ENCODE measurements at places on chromosomes 12 and 14.
A peak's percentile ranks its signal among the peaks of the same experiment; 100 is the strongest.

GRCh38 chr14:89578156-89578555 lies 161.1 kb upstream of the FOXN3 start:
- no peak for DNase-seq

DNA sequence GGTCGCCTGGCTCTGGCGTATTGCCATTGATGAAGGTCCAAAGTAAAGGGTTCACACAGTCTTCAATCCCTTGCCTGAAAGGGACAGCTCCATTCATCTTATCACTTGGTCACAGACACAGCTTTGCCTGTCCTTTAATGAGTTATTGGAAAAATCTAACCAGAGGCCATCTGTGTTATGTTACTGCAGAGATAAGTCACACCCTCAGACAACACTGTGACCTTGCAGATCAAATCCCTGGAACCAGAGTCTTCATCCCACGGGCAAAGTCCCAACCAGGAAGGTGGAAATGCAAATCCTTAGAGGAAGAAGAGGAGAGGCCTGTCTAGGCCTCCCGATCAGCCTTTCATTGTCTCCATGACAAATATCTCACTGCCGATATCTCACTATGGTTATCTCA lies 68.3 kb upstream of the SCN8A start:
- no peak for DNase-seq

- DNase-seq = peak; percentile 20
These were observed 10.5 kb downstream of the ARHGEF25 start for GRCh38 chr12:57621497-57622292.

DNA sequence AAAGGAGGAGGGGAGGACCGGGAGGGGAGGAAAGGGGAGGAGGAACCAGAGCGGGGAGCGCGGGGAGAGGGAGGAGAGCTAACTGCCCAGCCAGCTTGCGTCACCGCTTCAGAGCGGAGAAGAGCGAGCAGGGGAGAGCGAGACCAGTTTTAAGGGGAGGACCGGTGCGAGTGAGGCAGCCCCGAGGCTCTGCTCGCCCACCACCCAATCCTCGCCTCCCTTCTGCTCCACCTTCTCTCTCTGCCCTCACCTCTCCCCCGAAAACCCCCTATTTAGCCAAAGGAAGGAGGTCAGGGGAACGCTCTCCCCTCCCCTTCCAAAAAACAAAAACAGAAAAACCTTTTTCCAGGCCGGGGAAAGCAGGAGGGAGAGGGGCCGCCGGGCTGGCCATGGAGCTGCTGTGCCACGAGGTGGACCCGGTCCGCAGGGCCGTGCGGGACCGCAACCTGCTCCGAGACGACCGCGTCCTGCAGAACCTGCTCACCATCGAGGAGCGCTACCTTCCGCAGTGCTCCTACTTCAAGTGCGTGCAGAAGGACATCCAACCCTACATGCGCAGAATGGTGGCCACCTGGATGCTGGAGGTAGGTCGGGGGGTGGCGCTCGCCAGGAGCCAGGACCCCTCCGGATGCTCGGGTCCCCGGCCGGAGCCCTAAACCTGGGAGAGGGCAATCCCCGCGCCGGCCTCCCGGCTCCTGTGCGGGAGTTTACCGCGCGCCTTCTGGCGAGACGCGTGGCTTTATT lies at the start of gene CCND2:
Gene CCND2 (plus strand): TSS at position 111 of the 744 bp plus-strand sequence. CDS start 279 bp downstream, at position 390.
- no peak for DNase-seq

DNA sequence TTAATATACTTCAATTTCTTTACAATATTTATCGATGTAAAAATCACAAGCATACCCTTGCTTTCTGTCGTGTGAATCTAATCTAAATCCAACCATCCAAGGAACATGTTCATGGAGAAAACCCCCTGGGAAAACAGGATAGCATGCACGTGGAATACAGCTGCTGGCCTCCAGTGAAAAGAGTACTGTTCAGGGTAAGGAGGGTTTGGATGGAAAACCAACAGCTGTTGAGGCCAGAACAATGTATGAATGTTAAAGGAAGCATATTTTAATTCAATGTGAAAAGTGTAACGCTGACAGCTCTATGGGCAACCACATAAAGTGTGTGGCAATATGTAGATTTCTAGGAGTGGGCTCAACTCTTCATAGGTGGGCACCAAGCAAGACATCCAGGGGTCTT lies 344.0 kb downstream of the TMEM132D start:
- DNase-seq = no peak

DNA sequence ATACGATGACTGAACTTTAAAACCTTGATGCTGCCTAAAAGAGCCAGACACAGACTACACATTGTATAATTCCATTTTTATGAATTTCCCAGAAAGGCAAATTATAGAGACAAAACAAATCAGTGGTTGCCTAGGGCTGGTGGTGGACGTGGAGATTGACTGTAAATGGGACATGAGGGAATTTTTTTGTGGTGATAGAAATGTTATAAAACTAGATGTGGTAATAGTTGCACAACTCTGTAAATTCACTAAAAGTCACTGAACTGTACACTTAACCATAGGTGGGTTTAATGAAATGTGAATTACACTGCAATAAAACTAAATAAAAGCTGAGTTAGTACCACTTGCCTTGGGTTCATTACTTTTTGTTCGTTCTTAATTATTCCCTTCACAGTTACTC lies 72.1 kb downstream of the PLEKHA5 start:
- DNase-seq = no peak

DNA sequence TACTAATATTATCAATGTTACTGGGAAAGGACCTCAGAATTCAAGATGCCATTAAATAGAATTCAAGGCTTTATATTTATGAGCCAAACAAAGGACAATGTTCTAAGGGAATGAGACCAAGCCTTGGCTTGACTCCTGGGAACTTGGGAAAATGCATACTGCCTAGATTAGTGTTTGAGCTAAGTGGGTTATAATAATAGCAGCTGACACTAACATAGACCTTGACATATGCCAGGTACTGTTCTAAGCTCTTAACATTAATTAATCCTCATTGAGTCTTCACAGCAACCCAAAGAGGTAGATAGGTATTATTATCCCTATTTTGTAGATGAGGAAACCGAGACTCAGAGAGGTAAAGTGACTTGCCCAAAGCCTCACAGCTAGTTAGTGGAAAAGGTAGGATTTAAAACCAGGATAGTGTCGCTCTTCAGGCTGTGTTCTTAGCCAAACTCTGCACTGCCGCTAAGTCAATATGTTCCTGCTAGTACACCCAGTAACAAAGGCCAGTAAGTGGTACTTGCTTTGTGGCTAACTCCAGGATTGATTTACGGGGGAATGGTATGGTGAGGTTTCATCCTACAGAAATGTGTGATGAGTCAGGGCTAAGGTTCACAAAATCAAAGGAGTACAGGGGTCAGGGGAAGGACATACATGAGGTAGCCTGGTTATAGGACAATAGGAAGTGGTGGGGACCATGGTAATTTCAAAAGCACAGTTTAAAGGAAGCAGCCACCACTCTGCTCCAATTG lies 35.8 kb upstream of the PRKAB1 start:
- DNase-seq = no peak

- DNase-seq = peak; percentile 37
These were observed 201.6 kb downstream of the RAD51B start for GRCh38 chr14:68020999-68021663.

DNA sequence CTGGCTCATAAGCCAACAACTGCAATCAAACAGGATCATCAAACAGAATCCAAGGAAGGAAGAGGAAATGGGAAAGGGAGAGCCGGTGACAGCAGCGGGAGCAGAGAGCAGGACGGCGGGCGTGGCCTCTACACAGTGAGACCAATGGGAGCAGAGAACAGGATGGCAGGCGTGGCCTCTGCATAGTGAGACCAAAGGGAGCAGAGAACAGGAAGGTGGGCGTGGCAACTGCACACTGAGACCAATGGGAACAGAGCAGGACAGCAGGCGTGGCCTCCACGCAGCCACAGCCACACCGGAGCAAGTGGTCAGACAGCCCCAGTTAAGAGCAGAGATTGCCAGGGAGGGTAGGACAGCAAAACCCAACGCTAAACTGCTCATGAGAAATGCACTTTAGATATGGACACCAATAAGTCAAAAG lies 16.4 kb downstream of the LRCOL1 start:
- DNase-seq = peak; percentile 95

GRCh38 chr12:64813723-64814122 lies 10.7 kb upstream of the TBC1D30 start:
- DNase-seq = no peak

DNA sequence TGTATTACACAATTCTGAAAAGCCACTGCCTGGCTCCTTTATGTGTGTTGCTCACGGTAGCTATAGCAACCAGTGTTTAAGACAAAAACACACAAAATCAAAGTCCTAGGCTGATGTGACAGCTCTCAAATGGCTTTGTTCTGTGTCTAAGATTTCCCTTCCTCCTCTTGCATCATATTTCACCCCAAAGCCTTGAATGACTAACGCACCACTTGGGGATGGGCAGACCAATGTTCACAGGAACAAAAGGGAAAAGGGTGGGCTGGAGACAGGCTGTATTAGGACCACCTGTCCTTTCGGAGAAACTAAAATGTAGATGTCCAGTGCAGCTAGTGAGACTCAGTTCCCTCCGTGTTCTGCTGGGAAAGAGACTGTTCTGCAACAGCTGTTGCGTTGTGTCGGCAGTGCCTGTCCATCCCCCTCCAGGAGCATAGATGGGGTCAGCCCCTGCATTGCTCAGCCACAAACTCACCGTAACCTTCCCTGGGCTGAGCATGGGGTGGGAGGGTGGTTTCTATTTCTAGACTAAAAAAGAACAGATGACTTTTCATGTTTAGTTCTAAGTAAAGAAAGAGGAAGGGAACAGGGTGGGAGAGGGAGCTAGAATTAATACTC lies 26.8 kb upstream of the DAAM1 start:
- DNase-seq = no peak

- DNase-seq = no peak
These were observed 16.2 kb upstream of the CRADD start for GRCh38 chr12:93661021-93661420.

DNA sequence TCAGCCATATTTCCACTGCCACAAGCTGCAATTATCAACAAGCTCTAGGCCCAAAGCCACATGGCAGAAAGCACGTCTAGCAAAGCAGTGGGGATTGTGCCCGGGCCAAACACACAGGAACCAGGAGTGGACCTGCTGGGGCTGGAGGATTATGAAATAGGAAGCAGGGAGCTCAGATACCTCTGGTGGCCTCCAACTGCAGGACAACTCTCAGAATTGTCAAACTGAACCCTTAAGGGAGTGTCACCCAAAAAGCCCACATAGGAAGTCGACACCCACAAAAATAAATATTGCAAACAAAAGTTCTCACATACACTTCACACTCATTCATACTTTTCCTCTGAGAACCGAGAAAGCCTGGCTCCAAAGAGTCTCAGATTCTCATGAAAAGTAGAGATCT lies 26.1 kb downstream of the KCTD10 start:
- DNase-seq = no peak

DNA sequence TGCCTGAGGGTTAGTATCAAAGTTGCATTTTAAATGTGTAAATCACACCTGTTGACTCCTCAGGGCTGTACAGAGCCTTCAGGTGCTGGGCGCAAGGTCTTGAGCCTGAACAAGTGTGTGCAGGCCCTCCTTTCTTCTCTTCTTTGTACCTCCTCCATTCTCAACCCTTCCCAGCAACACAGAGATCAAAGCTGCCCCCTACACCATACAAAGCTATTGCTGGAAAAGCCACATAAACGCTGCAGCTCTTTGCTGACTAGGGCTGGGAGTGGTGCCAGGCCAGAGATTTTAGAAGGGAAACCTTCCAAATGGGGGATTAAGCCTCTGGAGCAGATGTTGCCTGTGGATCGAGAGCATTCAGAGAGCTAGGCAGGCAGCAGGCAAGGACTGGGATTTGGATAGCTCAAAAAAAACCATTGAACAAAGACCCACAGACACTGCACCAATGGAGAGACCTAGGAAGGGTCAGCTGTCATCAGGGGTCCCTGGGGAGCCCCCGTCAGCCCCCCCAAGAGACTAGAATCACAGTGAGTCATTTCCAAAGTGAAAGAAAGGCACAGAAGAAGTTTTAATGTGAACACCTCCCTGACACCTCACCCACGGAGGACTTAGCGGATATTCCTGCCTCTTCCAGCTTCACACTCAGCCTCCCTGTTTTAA lies 18.2 kb upstream of the SUSD6 start:
- peak; percentile 98 for DNase-seq
